ENCODE measurements at places on chromosomes 5 and 9. TPM values are rescaled to one million over a fixed set of nuclear protein-coding genes. Genes with fewer than 3 reads are reported as not detected.

The OR1Q1 gene
- total RNA-seq = not detected

DNA sequence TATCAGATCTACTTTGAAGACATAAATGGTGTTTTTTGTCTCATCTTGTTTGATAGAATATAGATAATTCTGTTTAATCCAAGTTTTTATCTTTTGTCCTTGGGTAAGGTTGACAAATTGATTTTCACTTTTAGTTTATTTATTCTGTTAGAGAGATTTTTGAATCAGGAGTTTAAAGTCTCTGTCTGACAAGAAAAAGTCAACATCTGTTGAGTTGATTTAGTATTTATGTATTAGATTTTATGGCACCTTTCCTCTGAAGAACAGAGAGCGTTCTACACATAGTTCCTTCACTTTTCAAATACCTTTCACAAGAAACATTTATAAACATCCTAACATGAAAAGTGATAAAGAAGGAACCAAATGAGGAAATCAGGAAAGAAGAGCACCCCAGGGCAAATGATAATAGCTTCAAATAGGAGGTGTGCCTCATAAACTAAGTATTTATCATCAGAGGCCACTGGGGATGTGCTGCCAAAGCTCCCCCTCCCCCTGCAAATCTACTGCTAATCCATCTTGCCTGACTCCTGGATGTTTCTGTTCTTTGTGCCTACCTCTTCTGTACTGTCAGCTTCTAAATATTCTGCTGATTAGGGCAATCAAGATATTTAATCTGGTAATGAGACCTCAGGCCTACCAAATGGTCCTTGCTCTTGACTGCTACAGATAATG is 457.7 kb upstream of the CHD1 start:
- H3K27ac ChIP-seq = no peak overlapping the region
- H3K36me3 ChIP-seq = no peaks in the 10 kb centered on the region
- H3K4me1 ChIP-seq = no peaks in the 10 kb centered on the region
- DNase-seq = no peak
- no peaks in the 10 kb centered on the region for H3K27me3 ChIP-seq

DNA sequence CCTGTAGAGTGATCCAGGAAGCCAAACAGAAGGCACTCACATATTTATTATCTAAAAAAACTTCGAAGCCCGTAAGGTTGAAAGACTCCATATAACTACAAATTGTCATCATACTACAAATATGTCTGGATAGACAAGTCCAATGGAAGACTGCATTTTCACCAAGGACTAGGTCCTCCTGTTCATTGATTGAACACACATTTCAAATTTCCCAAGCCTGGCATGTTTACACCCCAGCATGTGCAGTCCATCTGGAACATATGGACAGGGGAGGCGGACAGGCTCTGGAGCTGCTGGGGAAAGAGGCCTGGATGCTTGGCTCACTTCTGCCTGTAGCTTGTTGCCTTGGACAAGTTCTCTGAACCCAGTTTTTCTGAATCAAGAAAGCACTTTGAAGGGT is 378.7 kb downstream of the ENC1 start:
- no peaks in the 10 kb centered on the region for H3K36me3 ChIP-seq
- peaks cover 19% of the 10 kb centered on the region for H3K4me1 ChIP-seq
- DNase-seq = no peak
- no peak overlapping the region for H3K27ac ChIP-seq

- no peak overlapping the region for H3K27ac ChIP-seq
- DNase-seq = no peak
- no peaks in the 10 kb centered on the region for H3K27me3 ChIP-seq
- no peaks in the 10 kb centered on the region for H3K4me1 ChIP-seq
- H3K4me3 ChIP-seq = no peak overlapping the region
These were observed 14.1 kb upstream of the LRRC19 start for GRCh38 chr9:27019589-27019988.
